ENCODE measurements at places on chromosomes 16 and 17. TPM values are rescaled to one million over a fixed set of nuclear protein-coding genes. Genes with fewer than 3 reads are reported as not detected.

Gene ABHD15
- total RNA-seq: 24.8 TPM

Gene WSCD1
- total RNA-seq: 3.9 TPM

Gene TBC1D3E
- not detected for total RNA-seq

Gene CES1
- 31.6 TPM for total RNA-seq

Gene CDH16
- 0.42 TPM for total RNA-seq

Gene SLC16A3
- total RNA-seq: 123 TPM

Gene KRTAP9-2
- total RNA-seq: not detected

Gene RNF112
- total RNA-seq: 0.46 TPM

Gene KRTAP4-9
- not detected for total RNA-seq

Gene CD300E
- not detected for total RNA-seq
